Fibroblast of skin of right biceps (primary cell): ENCODE measurements at places on chromosomes 4 and X.

- DNase-seq: no peak
Observed at GRCh38 chr4:176013476-176014247, 52.0 kb upstream of the WDR17 start.

DNA sequence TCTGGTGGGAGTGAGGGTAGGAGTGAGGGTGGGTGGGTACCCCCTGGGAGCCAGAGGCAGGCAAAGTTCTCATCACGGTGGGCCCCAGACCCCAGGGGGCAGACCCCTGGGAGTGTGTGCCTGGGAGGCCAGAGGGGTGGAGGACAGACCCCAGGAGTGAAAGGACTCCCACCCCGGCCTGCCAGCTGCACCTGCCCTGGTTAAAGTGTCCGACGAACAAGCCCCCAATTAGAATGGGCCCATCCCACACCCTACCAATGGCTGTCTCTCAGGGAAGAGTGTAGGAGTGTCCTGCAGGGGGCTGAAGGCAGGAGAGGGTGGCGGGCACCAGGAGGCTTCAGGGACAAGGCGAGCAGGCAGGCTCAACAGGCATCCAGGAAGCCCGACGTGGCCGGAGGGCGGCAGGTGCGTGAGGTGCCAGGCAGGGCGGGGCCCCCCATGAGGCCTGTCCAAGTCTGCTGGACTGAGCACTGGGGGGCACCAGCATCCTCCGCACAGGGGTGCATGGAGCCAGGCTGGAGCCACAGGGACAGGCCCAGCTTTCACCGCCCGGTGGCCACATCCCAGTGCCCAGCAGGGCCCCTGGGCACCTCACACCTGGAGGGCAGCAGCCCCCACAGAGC, 8.7 kb downstream of the PDE6B start:
- DNase-seq: no peak

DNA sequence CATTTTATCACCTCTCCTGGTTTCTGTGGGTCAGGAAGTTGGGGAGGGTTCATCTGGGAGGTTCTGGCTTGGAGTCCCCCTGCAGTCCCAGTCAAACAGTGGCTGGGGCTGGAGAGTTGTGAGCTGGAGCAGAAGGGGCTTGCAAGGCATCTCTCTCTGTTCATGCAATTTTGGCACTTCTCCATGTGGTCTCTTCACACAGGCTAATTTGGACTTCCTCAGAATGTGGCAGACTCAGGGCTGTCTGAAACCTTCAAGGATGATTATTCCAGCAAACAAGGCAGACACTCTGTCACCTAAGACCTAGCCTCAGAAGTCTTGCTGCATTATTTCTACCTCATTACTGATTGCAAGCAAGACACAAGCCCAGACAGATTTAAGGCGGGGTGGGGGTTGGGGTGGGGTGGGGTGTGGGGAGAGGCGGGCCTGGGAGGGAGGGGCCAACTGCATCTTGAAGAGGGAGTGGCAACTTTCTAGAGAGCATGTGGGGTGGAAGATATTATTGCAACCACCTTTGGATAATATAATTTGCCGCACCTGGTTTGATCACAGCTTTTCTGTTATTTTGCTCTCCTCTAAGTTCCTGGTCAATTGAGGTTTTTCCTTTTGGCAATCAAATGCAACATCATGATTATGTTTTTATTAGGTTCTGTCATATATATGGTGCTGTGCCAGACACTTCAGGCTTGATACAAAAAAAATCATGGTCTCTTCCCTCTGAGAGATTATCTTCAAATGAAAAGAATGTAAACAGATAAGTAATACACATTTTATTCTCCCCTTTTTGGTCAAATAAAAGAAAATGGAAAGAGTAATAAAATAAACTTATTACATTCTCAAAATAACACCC, 799.5 kb downstream of the RPA4 start:
- no peak for DNase-seq

DNA sequence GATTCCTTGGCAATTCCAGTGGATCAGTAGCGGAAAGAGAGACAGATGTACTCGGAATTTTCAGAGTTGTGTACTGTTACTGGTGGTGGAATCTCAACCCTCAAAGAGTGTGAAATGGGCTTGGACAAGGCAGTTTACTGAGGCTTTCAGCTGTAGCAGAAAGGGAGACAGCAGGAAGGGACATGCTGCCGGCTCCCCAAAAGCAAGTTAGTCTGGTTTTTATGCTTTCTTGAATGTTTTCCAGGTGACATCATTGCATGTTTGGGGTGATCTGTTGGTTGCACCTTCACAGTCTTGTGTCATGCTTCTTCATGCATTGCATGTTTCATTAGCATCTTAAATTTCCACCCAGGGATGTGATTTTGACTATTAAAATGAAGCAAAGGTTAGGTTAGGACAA, 1282.2 kb downstream of the ADGRL3 start:
- no peak for DNase-seq

- no peak for DNase-seq
Observed at GRCh38 chr4:86916392-86916791, 18.4 kb upstream of the AFF1 start.

- no peak for DNase-seq
Observed at GRCh38 chr4:73836373-73837279, at the start of gene CXCL6. TSS of gene CXCL6 (plus strand) at chr4:73836678. CDS start at chr4:73836751, 73 bp downstream.
